ENCODE measurements at places on chromosomes 6 and 20.
A peak's percentile ranks its signal among the peaks of the same experiment; 100 is the strongest.

GRCh38 chr6:116971959-116972358 lies 94.9 kb downstream of the RFX6 start:
- peak; percentile 11 for DNase-seq

- DNase-seq = no peak
Measured at GRCh38 chr20:56178219-56178618, 70.3 kb upstream of the MC3R start.

- DNase-seq = no peak
Measured at GRCh38 chr20:41686961-41687360, 68.8 kb upstream of the CHD6 start.

- no peak for DNase-seq
Measured at GRCh38 chr6:104639668-104640067, 220.1 kb downstream of the HACE1 start.

DNA sequence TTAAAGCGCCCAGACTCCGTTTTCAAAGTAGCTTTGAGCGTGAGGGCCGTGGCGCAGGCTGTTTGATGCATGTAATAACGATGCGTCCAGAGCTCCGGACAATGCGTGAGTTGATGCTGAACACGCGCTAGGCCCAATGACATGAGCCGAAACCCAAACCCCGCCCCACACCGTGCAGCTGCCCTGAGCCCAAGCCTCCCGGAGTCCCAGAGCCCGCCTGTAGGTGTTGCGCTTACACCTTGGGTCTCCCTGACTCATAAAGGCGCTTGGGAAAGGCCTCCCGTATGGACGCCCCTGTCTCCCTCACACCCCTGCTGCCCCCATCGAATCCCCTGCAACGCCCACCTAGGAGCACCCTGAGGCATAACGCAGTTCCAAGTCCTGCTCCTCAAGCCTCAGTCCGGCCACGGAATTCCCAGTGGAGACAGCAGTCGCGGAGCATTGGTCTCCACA lies 87.6 kb downstream of the ERMARD start:
- no peak for DNase-seq

DNA sequence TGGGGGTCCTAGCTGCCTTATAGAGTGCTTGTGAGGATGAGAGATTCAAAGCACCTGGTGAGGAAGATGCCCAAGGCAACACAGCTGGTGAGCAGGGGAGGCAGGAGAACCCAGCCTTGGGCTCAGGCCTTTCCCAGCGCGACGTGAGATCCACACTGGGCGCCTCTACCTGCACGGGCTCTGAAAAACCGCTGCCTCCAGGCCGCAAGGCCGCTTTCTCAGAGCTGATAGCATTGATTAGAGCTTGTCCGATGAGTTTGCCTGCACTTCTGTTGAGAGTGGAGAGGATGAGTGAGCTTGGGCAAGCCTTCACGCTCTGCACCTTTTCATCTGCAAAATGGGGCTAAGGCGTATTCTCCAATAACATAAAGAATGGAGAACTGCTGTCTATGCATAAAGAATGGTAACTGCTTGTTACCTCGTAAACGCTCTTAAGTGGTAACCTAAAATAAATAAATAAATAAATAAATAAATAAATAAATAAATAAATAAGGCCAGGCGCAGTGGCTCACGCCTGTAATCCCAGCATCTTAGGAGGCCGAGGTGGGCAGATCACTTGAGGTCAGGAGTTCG lies 916 bp downstream of the PABPC1L start:
- DNase-seq = no peak

GRCh38 chr20:34061695-34062094 lies 50.3 kb downstream of the EIF2S2 start:
- DNase-seq = no peak

GRCh38 chr6:97557355-97557754 lies 274.3 kb upstream of the MMS22L start:
- no peak for DNase-seq

GRCh38 chr6:56764081-56764566 lies 121.4 kb upstream of the DST start:
- no peak for DNase-seq

GRCh38 chr6:137736911-137737310 lies 130.1 kb upstream of the TNFAIP3 start:
- DNase-seq = no peak

DNA sequence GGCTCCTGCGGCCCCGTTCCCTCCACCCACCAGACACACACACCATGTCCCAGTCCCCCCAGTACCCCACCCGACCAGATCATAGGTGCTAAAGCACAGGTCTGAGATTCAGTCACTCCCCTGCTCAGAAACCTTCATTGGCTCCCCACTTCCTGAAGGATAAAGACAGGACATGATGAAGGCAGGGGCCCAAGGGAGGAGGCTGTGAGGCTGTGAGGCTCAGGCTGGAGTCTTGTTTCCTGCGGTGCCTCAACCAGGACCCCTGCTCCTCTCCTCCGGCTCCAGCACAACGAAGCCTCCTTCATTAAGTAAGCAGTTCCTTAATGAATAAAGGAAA lies 81.1 kb downstream of the NCR2 start:
- DNase-seq = no peak

DNA sequence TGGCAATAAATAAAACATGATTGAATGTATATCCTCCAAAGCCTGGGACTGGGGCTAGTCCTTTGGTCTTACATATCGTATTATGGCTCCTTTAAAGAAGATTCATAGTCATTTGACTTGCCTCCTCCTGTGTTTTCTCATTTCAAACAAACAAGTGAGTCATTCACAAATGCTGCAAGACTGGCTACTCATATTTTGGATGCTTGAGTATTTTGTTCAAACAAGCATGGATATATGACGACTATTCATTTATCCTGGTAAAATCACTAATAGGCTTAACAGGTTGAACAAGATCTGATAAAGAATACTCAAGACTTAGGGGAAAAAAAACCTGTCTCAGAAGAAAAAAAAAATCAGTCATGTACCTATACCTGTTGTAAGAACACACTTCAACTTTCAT lies 111.1 kb upstream of the CCDC28A start:
- DNase-seq = no peak

GRCh38 chr6:145153495-145153894 lies 581.8 kb downstream of the EPM2A start:
- no peak for DNase-seq

GRCh38 chr6:33420491-33421343 lies 852 bp downstream of the SYNGAP1 start:
- DNase-seq = no peak

GRCh38 chr6:35184580-35185301 lies 29.0 kb upstream of the SCUBE3 start:
- no peak for DNase-seq

- DNase-seq = no peak
Measured at GRCh38 chr20:52933867-52934266, 38.3 kb upstream of the TSHZ2 start.

- no peak for DNase-seq
Measured at GRCh38 chr6:42255050-42255449, 37.4 kb upstream of the MRPS10 start.

DNA sequence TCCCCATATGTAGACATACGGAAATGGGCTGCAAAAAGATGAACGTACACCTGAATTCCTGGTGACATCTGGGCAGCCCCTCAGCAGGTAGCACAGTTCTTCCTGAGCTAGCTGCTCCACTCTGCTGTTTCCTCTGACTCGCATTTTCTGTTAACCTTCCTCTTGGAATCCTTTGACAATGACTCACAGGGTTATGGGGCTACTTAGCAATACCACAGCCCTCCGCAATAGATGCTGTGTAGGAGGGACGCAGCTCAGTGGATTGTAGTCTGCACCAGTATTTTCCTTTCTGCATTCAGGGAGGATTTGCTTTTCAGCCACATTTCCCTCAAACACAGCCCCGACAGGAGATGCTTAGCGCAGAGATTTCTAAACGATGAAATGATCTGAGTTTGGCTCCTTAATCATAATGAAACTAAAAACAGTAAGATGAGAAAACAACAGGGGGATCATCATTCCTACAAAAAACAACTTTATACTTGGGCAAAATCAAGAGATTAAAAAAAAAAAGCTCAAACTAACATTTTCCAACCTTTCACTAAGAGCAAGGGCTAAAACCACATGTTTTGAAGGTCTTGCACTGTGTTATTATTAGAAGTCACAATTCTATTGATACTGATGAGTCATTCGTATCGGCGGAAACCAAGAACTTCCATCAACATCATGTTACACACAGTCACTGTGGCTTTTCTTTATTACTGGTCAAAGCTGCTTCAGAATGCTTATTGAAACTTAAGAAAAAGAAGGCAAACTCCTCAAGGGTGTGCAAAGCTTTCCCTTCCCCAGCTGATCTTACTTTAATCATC lies 12.2 kb downstream of the BACH2 start:
- DNase-seq = no peak

DNA sequence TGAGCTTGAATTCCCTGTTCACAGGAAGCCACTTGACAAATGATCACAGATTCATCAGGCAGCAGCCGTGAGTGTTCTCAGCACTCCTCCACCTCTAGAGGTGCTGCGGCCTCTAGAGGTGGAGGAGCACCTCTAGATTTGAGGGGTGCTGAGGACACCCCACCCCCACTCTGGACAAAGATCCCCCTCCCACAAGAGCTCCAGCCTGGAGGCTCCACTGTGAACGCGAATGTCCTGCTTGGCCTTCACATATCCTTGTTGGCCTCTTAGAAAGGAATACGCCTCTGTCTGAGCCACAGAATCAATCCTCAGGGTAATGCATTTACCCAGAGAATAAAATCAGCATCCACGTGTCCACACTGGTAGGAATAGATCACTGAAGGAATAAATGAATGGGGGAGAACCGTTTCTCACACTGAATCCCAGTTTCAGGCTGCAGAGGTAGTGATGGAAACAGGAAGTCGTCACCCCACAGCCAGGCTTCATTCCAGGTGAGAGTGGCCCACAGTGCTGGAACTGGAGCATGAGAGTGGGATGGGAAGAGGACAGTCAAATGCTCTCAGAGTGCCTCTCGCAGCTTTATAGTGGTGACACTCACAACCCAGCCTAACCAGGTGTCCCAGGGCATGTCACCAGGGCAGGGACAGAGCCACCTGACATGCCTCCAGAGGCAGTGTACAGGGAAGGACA lies 16.6 kb downstream of the NPEPL1 start:
- no peak for DNase-seq

DNA sequence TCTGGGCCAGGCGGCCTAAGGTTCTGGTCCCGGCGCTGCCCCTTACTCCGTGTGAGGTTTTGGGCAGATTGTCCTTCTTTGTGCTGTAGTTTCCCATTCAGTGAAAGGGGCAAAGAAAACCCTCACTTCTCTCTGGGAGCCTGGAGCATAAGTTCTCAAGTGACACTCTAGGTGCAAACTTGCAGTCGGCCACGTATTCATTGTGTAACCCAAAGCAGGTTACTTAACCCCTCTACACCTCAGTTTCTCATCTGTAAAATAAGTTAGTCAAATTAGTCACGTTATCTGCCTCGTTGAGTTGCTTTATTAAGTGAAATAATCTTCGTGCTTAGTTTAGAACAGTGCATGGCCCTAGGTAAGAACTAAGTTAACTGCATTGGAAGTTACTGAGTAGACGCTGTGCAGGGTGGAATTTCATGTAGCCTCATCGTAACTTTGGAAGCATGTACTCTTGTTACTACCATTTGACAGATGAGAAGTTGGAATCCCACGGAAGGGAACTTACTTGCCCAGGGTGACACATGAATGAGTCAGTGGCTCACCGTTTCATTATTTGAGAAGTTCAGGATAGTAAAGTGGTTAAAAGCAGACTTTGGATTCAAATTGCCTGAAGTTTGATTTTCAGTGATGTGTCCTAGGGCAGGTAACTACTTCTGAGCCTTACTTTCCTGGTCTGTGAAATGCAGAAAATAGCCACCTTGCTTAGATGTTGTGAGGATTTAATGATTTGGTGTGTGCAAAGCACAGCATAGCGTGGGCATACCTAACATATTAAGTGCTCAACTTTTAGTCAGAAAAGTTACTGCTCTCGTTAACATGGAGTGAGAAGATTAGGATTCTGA lies 556 bp upstream of the MROH8 start:
- no peak for DNase-seq

DNA sequence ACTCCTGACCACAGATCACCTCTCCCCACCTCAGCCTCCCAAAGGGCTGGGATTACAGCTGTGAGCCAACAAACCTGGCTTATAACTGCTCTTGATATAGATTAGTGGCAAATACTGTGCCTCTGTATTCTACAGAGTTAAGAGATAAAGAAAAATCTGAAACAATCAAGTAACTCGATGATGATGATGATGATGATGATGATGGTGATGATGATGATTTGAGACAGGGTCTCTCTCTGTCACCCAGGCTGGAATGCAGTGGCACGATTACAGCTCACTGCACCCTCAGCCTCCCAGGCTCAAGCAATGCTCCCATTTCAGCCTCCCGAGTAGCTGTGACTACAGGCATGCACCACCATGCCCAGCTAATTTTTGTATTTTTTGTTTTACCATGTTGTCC lies 66.3 kb upstream of the MAP7 start:
- no peak for DNase-seq

DNA sequence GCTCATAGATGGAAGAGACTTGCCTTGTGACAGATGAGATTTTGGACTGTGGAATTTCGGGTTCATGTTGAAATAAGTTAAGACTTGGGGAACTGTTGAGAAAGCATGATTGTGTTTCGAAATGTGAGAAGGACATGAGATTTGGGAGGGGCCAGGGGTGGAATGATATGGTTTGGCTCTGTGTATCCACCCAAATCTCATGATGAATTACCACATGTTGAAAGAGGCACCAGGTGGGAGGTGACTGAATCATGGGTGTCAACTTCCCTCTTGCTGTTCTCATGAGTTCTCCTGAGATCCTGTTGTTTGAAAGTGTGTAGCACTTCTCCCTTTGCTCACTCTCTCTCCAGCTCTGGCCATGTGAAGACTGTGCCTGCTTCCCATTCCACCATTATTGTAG lies 17.9 kb downstream of the AHI1 start:
- no peak for DNase-seq

GRCh38 chr6:104795363-104795762 lies 64.4 kb downstream of the HACE1 start:
- DNase-seq = no peak

- DNase-seq = peak; percentile 48
Measured at GRCh38 chr6:26420688-26421171, 18.7 kb downstream of the BTN3A1 start.

DNA sequence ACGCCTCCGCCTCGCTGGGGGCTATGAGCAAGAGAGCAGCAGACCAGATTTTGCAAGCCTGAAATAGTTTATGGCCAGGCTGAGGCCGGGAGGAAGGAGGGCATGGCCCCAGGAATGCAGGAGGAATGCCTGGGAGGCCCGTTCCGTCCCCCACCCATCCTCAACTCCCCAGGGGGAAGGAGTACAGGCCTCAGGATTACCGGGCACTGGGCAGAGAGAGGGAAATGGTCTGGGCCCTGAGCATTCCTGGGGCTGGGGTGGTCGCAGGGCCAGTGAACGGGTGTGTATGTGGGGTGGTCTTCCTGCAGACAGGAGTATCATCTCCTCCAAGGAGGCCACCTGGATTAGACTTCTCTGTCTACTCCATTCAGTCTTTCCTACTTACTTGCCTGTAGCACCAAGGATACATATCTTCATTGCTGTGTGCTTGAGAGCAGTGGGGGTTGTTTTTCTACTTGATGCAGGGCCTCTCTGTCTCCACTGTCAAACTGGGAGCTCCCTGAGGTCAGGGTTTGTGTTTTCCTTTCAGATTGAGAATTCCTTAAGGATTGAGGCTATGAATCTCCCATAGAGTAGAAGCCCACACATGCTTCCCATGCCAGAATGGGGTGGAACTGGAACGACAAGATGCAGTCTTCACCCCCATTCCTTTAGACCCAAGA lies 81.3 kb downstream of the VEGFA start:
- DNase-seq = no peak

All from left renal cortex interstitium (tissue), 4 donors.